ENCODE measurements at places on chromosomes 5 and 9.

- DNase-seq = no peak
These were observed at the start of gene NTNG2 for GRCh38 chr9:132161743-132162184. Gene NTNG2, plus strand, starts transcription at chr9:132162058. Its CDS starts 4,774 bp downstream, at chr9:132166832.

DNA sequence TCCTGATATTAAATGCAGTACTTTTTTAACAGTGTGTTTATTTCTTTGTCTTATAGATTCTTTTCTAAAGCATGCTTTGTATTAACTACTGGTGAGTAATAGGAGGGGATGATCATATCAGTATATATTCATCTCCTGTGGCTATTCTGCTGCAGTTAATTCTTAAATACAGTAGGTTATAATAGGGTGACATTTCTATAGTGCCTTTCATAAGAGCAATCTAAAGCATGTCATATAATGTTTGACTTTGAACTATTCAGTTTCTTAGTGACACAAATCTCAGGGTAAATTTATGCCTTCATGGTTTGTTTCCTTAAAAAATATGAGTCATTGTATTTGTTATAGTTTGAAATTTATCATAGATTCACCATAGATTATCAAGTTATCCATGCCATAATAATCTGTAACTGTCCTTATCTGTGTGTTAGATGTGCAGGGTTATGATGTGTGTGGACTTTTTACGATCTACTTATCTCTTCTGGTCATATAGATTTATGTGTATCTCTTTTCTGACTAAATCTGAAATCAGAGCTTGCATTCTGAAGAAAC lies 1019.5 kb downstream of the NR2F1-AS1 start:
- DNase-seq = no peak

GRCh38 chr5:116517488-116517887 lies 57.1 kb downstream of the SEMA6A start:
- DNase-seq = no peak

GRCh38 chr5:10756549-10756948 lies 4.5 kb downstream of the DAP start:
- DNase-seq = peak; percentile 27

- DNase-seq = no peak
These were observed 40.8 kb downstream of the FAM78A start for GRCh38 chr9:131235480-131235851.

- DNase-seq = no peak
These were observed 243.3 kb downstream of the ACTL7B start for GRCh38 chr9:108612513-108612912.

DNA sequence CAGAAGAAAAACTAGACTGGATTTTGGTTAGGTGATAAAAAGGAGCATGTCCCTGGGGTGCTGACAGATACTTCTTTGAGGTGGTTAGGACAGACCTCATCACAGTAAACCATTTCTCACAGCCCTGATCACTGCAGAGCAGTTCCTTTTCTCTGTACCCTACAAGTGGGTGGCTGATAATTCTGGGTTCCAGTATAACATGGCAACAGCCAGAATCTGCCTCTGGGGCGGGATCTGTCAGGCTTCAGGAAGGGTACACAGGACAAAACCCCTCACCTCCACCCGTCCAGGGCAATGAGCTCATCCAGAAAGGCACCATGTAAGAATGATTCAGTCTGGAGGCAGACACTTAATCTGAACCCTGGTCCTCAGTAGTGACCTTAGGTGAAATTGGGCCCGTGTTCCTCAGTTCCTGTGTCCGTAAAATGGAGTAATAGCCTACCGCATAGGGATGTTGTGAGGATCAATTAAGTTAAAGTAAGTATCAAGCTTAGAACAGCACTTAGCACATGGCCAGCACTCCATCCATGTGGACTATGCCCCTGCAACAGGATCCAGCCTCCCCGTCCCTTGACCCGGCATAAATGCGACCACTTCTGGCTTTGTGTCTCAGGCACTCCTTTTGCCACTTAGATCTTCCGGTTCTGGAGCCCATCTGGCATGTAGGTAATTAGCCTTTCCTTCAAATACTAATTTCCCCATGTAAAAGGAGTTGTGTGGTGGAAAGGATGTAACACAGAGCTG lies 129.2 kb downstream of the LHFPL2 start:
- DNase-seq = no peak

- DNase-seq = no peak
These were observed 98.8 kb upstream of the KLF4 start for GRCh38 chr9:107588393-107588792.

- DNase-seq = no peak
These were observed 87.4 kb upstream of the FER start for GRCh38 chr5:108660291-108660690.

- no peak for DNase-seq
These were observed 121.1 kb upstream of the TRIM32 start for GRCh38 chr9:116565986-116566385.

DNA sequence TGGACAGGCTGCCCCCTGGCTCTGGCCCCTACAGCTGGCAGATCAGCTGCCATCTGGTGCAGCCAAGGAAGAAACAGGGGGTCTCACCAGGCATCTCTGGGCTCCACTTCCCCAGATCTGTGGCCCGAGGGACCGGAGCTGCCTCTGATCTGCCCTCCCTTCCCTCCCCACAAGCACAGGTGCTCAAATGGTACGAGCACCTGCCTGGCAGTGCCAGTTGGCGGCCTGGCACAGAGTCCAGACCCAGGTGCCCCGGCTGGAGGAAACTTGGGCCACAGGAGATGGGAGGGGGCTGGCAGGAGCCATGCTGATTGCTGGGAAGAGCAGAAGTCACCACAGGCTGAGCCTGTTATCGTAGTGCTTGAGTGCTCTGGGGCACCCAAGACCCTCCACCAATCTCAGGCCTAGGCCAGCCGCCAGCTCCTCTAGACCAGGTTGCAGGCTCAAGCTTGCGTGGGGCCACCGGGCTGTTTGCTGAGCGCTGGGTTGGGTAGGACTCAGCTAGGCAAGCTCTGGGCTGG lies 5.0 kb upstream of the CAMK2A start:
- no peak for DNase-seq

DNA sequence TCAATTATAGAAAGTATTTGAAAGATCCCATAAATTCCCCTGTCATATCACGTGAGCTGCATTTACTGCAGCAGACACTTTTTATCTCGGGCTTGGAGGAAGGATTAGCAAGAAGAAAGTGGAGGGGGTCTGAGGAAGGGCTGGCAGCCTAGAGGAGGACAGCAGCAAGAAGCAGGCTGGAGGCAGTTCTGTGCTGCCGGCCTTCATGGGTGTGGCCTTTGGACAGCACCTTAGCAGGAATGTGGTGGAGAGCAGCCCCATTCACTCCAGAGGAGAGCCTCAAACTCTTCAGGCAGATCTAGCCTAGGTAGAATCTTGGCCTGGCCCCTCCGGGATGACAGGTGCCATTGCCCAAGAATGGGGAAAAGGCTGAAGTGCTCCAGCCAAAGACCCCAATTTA lies 89.8 kb upstream of the GABRP start:
- DNase-seq = no peak

Data from amniotic stem cell (primary cell).